ENCODE measurements at places on chromosomes 12 and 14.

- DNase-seq = no peak
Measured at GRCh38 chr12:108519558-108519957, 4.5 kb downstream of the FICD start.

- no peak for DNase-seq
Measured at GRCh38 chr12:48946205-48946604, 11.1 kb downstream of the ARF3 start.

DNA sequence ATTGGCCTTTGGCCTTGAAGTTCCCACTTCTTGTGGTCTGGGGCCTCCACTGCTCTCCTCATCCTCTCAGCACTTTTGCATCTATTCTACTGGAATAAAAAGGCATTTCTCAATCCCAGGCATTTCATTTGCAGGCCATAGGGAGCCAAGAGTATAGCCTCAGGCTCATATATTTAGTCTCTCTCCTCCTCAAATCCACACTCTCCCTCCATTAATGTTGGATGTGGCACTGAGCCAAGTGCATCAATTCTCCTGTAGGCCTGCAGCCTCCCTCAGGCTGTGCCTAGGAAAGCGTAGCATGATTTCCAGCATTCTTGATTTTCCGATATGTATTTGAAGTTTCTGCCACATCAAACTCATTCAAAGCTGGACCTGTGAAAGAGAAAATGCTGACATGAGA lies 211.5 kb upstream of the CPNE8 start:
- no peak for DNase-seq

GRCh38 chr14:102508774-102509745 lies 516 bp downstream of the ANKRD9 start:
- DNase-seq = no peak

DNA sequence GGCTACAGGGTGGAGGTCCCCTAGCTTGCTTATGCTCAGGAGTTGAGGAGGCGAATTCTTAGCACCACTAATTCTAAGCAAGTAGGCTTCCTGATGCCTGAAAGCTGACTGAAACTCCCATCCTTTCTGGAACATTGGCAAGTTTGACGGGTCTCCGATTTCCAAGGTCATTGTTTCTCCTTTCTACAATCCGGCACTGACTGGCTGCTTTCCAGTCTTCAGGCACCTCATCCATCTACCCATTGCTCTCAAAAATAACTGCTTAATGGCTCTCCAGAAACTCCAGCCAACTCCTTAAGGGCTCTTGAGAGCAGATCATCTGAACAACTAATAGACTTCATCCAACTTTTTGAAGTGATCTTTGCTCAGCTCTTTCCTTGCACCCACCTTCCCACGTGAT lies 13.3 kb downstream of the REM2 start:
- DNase-seq = no peak

DNA sequence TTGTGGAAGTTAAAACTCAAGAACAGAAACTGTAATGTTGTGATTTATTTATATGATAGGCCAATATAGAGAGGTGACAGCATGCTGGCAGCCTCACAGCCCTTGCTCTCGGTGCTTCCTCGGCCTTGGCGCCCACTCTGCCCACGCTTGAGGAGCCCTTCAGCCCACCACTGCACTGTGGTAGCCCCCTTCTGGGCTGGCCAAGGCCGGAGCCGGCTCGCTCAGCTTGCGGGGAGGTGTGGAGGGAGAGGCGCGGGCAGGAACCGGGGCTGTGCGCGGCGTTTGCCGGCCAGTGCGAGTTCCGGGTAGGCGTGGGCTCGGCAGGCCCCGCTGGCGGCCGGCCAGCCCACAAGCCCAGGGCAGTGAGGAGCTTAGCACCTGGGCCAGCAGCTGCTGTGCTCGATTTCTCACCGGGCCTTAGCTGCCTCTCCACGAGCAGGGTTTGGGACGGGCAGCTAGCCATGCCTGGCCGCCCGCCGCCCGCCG lies 65.8 kb upstream of the SLC8A3 start:
- DNase-seq = no peak

- DNase-seq = no peak
Measured at GRCh38 chr12:104769144-104769561, 188.9 kb downstream of the SLC41A2 start.

GRCh38 chr14:81473456-81474147 lies 60.1 kb downstream of the SEL1L start:
- no peak for DNase-seq

- DNase-seq = peak; percentile 9
Measured at GRCh38 chr12:32134101-32134888, 27.6 kb downstream of the BICD1 start.

- DNase-seq = no peak
Measured at GRCh38 chr12:4212845-4213244, 60.7 kb upstream of the CCND2 start.

DNA sequence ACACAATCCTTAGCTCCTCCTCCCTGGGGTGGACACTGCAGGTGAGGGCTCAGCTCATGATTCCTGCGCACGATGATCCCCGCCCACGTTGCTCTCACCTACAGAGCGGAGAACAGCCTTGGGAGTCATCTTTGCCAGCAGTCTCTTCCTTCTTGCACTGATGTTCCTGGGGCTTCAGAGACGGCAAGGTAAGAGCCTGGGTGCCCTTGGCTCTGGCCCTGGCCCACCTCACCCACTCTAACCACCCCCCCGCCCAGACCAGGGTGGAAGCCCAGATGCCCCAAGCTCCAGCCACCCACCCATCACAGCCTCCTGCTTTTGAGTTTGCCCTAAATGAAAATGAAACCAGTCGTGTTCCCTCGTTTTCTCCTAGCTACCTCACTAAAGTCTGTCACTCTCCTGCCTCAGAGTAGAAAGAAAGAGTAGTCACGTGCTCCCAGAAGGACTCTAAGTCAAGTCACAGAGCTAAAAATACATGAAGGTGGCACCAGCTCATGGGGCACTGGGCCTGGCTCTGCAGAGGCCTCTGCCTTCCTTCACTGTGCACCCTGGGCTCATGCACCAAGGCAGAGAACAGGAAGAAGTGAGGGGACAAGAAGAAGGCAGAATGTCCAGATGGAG lies 9.0 kb downstream of the TAPBPL start:
- DNase-seq = peak; percentile 41

GRCh38 chr12:88299567-88300101 lies 157.5 kb downstream of the TMTC3 start:
- no peak for DNase-seq

DNA sequence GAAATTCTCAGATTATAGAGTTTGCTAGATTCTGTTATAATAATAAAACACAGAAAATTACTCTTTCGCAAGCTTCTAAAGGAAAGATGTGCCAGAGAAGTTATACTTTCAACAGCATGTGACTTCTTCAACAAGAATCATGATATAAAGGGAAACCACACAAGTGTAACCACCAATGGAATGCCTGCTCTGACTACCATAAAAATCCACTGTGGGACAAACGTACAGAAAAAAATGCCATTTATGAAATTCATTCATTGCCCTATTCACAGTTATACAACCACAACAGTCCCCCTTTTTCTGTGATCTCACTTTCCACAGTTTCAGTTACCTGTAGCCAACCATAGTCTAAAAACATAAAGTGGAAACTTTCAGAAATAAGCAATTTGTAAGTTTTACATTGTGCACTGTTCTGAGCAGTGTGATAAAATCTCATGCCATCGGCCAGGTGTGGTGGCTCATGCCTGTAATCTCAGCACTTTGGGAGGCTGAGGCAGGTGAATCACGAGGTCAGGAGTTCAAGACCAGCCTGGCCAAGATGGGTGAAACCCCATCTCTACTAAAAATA lies 3.2 kb downstream of the CATSPERB start:
- DNase-seq = no peak

GRCh38 chr12:121145221-121145620 lies 12.5 kb downstream of the P2RX7 start:
- DNase-seq = no peak

- DNase-seq = no peak
Measured at GRCh38 chr14:70278281-70278680, 81.2 kb downstream of the COX16 start.

- no peak for DNase-seq
Measured at GRCh38 chr14:74038020-74038859, 19.1 kb downstream of the BBOF1 start.

GRCh38 chr12:26750531-26751175 lies 82.3 kb downstream of the ITPR2 start:
- no peak for DNase-seq

DNA sequence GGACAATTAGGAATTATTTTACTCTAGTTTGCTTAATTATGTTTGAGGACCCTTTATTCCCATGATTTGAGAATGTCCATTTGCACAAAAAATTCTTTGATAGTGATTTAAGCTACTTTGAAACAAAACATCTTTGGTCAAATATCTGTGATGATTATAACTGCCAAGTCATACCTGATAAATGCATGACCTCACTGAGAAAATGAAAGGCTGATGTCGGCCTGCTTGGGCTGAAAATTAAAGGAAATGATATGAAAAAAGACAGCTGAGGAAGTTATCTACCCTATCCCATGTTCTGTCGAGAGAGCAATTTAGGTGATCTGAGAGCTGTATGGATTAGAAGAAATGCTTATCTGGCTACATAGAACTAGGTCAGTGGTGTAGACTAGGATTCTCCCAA lies 43.6 kb downstream of the ATL1 start:
- DNase-seq = no peak

DNA sequence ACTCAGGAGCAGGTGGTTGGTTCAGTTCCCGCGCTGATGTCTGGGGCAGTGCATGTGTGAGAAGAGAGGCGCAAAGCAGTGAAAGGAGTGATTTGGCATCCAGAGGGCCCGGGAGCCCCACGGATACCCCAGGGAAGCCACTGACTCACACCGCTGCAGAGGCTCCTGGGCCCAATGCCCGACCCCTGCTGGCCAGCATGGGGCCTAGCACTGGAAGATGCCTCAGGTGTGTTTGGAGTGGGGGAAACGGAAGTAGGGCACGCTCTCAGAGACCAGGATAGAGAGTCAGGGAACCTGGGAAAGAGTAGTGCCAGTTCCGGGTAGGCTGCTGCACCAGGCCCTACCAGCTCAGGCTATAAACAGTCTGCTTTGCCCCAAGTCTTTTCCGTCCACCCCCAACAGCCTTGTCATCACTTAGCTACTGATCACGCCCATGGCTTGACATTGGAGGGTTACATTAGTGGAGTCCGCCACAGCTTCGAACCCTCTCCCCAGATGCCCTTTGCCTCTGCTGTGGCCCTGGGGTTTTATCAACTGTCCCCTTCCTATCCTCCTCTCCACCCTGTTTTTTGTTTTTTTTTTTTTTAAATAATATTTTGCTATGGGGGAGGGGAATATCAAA lies 9.5 kb upstream of the CSAD start:
- peak; percentile 49 for DNase-seq

DNA sequence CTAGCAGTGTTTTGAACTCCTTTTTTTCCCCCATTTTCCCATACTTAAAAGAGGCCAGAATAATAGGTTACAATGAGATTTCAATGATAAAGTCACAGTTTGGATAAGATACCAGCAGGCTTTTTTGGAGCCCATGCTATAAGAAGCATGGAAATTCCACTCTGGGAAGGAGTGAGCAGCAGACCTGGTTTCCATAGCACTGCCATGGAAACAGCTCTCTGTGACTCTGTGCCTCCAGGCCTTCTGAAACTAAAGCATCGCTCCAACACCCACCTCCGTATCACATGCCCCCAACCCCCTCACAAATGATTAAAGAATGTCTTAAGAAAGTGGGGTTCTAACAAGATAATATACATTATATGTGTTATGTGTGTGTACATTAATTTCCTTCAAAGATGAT lies 165.0 kb downstream of the GRIN2B start:
- DNase-seq = no peak

DNA sequence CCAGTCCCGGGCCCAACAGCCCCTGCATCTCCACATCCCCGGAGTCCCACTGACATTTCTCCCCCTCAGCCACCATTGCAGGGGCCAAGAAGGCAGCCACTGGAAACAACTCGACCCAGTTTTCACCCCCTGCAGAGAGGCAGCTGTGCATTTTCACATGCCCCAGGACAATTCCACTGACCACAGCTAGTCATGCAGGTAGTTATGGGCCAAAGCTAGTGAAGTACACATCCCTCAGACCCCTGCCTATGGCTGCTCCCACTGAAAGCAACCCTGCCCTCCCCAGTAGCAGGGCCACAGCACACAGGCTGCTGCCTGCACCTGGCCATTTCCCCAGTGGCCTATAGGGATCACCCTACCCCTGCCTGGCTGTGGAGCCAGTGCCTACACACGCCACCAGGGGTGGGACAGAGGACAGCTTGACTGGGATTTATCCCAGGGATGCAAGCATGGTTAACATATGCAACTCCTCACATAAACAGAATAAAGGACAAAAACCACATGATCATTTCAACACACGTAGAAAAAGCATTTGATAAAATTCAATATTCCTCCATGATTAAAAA lies 154.0 kb downstream of the NDUFA12 start:
- no peak for DNase-seq

GRCh38 chr14:29763342-29763858 lies 164.2 kb downstream of the PRKD1 start:
- DNase-seq = no peak

DNA sequence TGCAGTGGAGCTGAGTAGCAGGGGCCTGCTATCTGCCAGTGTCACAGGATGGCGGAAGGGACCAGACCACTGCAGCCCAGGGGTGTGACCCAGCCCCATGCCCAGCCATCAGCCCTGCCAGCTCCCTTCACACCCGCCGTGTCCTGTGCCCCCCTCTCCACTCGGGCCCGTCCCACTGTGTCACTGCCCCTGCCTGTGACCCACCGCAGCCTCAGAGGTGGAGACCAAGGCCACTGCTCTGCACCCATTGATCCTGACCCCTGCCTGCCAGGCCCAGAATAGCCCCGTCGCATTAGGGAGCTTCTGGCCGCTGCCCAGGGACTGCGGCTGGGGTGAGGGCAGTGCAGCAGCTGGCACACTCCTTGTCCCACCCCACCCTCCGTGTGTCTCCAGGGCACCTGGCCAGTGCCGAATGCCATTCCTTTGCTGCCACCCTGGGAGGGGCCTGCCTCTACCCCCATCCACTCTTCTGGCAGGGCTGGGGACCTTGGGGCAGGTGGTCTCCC lies 2.1 kb upstream of the CRIP2 start:
- no peak for DNase-seq

GRCh38 chr12:98644712-98645571 lies at the start of the genes APAF1 and IKBIP:
APAF1 (plus strand) TSS chr12:98645290; CDS start chr12:98648360, 3,070 bp downstream.
IKBIP (minus strand) TSS chr12:98644788; CDS start chr12:98644701, 87 bp downstream.
- peak; percentile 93 for DNase-seq

DNA sequence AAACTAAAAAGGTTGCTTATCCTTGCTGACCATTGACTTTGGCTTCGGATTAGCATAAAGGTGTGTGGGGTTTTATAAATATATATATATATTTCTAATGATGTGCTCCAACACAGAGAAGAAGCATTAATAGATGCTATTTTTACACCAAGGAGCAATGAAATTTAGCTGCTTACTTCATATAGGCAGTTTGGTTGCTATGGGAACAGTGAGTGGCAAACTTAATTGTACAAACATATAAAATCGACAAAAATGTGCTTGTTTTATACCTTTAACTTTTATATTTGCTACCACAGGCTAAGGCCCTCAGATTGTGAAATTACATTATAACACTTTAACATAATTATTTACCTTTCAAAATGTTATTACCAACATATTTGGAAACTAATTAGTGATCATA lies 303.4 kb downstream of the SEC23A start:
- DNase-seq = no peak

Data from activated CD4-positive, alpha-beta T cell treated with anti-CD3 and anti-CD28 coated beads, Interleukin-2, amount 50 U/mL, for 4 hours (primary cell).